AG10803 (cell line): ENCODE measurements at places on chromosomes 7 and 10.

- peak; percentile 86 for DNase-seq
Observed at GRCh38 chr7:133703547-133703946, 423.6 kb upstream of the LRGUK start.

GRCh38 chr7:144957998-144958397 is 122.1 kb upstream of the TPK1 start:
- no peak for DNase-seq

DNA sequence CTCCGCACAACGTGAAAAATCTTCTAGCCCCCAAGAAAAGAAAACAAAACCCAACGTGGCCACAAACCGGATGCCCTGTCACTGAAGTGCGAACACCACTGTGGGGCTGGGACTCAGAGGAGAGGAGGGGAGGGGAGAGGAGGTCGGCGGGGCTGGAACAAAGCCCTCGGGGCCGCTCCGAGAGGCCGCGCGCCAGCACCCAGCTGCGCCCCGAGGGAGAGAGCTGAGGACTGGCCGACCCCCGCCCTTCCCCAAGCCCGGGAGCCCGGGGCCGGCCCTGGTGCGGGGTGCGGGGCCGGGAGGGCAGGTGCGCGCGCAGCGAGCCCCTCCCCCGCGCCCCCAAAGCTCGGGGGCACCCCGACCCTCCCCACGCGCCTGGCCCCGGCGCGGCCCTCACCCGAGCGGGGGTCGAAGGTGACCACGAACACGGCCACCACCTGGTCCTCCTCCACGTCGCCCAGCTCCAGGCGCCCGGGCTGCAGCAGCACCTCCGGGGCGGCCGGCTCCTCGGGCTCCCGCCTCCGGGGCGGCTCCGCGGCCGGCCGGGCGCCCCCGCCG is 398 bp downstream of the DENND11 start:
- DNase-seq = no peak

- DNase-seq = no peak
Observed at GRCh38 chr10:127983344-127984100, 76.6 kb downstream of the PTPRE start.

DNA sequence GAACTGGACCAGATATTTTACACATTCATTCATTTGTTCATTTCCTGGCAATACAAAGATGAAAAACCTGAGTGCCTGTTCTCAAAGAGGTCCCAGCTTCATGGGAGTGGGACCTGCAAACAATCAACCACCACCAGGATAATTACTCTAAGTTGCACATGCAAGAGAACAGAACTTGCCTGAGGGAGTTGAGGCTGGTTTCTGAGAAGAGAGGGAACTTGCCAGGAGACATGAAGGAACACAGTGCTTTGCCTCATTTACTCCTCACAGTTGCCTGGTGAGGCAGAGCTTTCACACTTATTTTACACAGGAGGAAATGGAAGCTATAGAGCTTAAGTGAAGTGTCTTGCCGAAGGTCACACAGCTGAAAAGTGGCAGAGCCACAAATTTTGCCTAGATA is 170.1 kb downstream of the SORCS3 start:
- no peak for DNase-seq

- no peak for DNase-seq
Observed at GRCh38 chr10:7045891-7046599, 364.8 kb downstream of the SFMBT2 start.

DNA sequence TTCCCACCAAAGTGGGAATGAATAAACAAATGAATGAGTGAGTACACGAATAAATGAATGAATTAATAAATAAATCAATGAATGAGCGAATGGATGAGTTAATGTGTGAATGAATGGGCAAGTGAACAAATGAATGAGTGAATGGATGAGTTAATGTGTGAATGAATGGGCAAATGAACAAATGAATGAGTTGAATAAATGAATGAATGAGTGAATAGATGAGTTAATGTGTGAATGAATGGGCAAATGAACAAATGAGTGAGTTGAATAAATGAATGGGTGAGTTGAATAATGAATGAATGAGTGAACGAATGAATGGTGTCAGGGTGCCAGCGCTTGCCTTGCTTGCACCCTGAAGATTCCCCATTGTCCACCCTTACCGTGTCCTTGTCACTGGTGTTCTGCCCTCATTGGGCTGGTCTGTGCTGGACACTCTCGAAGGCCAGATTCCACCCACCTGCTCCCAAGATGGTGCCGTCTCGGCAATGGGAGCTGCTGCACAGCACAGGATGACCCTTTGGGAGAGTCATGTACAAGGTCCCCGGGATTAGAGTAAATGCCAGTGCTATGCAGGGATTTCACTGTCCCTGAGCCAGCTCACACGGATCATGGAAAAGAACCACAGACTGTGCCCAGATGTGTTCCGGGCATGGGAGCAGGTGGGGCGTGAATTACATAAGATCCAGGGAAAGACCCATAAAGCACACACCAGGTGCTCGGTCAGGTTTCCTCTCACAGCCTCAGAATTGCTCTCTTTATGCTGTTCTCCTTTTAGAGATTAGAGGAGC is 83.2 kb downstream of the CAMK1D start:
- DNase-seq = no peak

DNA sequence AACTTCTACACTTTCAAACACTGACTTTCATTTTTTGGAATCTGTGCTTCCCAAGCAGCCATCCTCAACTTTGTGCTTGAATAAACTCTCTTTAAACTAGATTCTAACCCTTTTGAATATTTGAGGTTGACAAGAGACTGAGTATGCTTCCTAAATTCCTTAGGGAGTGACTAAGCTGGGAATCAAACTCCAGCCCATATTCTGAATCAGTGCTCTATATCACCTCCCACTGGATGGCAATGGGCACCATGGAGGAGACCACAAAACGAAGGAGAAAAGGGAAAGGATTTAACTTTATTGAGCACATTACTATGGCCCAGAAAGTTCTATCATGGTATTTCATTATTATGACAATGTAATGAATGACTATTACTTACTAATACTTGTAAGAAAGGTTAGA is 17.2 kb upstream of the SLC26A4 start:
- DNase-seq = peak; percentile 55

DNA sequence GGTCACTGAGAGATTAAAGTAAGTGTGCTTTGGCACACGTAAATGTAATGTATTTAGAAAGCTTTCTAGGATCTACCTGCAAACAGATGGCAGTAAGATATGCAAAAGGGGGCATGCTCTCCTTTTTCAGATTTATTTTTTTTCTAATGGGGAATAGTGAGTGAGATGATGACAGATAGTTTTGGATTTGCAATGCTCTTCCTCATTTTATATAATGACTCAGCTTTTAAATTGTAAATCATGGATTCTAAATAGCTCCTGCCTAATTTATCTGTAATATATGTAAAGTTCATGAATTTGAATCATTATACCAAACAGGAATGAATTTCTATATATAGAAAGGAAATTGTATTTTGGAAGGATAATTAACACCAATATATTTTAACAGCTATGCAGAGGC is 961.6 kb upstream of the LRRTM3 start:
- DNase-seq = no peak
